ENCODE measurements at places on chromosomes 1 and 21. TPM values are rescaled to one million over a fixed set of nuclear protein-coding genes. Genes with fewer than 3 reads are reported as not detected.

Gene KRTAP19-1
- not detected for total RNA-seq

GRCh38 chr1:4061521-4062031 lies 161.5 kb upstream of the C1orf174 start:
- no peak for DNase-seq

Gene SFN
- 192 TPM for total RNA-seq

DNA sequence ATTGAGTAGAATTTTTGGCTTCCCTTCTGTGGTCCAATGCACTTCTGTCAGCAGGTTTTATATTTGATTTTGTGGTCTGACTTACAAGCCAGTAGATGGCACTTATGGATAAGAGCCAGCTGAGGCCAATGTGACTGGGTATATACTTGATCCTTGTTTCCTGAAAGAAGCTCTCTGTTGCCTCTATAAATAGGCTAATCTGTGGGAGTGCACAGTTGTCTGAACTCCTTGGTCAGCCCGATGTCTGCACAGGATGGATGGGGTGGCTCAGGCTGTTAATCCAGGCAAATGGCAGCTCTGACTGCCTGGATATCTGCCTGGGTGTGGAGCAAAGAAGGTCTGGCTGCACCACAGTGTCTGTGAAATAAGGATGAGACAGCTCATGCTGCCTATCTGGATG lies 1183.7 kb upstream of the PRMT6 start:
- DNase-seq = no peak

- peak; percentile 14 for DNase-seq
Observed at GRCh38 chr1:200302192-200302920, 107.5 kb downstream of the ZNF281 start.

DNA sequence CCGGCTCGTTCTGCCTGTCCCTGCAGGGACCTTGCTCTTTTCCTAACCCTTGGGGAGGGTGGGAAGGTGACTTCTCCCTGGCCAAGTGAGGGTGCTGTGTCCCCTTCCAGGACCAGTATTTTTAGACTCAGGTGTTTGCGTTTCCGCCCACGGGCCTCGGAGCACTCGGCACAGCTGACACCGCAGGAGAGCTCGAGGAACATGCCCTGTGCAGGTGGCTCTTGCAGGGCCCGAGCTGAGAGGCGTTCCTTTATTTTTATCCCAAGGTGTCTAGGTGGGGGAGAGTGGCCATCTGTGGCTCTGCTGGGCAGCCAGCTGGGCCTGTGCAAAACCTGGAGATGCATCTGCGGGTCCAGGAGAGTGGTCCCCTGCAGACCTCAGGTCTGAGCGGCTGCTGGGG lies 16.0 kb downstream of the PLCH2 start:
- no peak for DNase-seq

Gene GUCA2B
- total RNA-seq = 0.26 TPM

DNA sequence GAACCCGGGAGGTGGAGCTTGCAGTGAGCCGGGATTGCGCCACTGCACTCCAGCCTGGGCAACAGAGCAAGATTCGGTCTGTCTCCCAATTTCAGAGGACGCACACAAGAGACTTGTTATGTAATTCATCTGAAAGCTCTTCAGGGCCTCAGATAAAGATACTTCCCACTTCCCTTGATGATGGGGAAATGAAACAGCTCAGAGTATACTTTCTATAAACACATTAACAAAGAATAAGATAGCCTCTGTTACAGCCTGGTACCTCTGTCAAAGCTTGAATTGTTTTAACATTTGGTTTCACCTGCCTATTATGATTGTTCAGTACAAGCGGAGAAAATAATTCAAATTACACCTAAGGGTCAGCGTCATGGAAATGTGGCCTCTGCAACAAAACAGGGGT lies 622.9 kb upstream of the ADGRL4 start:
- DNase-seq = no peak

Gene CRB1
- total RNA-seq = not detected

- no peak for DNase-seq
Observed at GRCh38 chr1:96090134-96090533, 631.5 kb upstream of the PTBP2 start.

Gene NT5C1A
- total RNA-seq = not detected

Gene TDRD5
- not detected for total RNA-seq

GRCh38 chr1:145784409-145784808 lies 39.5 kb downstream of the RNF115 start:
- DNase-seq = no peak

- DNase-seq = no peak
Observed at GRCh38 chr1:236835491-236835890, 40.4 kb downstream of the MTR start.

- DNase-seq = no peak
Observed at GRCh38 chr1:159012495-159012894, 2.8 kb downstream of the IFI16 start.

DNA sequence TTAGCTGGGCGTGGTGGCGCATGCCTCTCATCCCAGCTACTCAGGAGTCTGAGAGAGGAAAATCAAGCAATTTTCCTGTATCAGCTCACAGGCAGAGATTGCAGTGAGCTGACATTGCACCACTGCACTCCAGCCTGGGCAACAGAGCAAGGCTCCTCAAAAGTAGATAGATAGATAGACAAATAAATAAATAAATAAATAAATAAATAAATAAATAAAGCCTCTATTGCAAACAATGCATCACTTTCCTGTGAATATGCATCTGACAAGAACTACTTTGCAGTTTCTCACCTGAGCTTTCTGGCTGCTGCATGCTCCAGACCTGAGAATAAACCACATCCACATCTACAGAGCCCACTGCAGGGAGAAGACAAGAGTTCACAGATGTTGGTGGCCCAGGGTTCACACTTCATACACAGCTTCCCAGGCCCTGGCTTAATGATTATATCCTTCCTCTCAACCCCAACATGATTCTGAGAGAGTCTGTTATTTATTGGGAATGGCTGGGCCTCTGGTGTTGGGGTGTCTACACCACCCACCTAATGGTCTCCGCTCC lies 28.6 kb downstream of the FCRL2 start:
- DNase-seq = no peak

DNA sequence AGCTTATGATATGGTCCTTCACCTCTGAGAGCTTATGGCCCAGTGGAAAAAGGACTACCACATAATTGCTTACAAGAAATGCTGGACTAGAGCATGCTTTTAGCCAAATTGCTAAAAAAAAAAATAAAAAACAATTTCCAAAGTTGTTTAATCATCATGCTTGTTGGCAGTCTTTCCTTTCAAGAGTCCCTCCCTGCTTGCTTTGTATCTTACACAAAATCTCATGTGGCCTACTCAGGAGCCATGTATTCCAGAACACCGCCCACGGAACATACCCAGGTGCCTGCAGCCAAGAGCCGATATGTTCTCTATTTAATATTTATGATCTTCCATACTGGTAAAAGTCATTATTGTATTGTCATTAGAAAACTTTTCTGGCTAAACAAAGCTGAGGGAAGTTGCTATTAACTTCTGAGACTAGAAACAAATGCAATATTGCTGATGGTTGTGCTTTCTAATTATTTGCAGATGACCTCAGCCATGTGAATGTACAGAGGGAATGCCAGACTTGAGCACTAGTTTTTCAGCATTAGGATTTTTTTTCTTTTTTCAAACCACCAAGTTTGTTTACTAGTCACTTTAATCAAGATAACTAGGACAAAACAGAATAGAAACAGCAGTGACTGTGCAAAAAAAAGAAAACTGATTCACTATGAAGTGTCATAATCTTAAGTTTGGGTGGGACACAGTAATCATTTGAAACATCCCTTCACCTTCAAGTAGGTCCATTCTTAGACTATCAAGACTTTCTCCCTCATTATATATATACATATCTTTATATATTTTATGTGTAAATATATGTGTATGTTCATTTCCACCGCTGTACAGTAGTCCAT lies 129.3 kb upstream of the GORAB start:
- DNase-seq = no peak

DNA sequence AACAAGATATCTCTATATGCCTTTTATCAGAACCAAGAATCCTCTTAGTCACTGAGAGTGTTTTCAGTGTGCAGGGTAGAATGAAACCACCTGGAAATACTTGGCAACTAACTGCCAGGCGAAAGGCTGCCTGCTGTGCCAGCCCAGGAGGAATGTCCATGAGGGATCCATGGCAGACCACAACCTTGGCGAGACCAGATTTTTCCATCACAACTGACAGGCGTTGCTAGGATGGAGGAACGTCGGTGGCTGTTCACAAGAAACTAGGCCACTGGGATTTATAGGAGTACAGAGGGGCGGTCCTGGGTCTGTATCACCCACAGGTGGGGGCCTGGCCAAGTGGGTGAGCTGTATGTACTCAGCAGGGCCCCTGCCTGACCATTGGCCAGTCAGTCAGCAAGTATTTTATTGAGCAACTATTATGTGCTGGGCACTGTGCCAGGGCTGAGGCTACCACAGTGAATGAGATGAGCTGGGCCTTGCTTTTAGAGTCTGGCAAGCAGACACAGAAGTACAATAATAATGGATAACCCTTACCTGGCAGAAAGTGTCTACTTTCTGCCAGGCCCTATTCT lies 199.4 kb downstream of the FOXD2 start:
- no peak for DNase-seq

GRCh38 chr21:45393833-45394638 lies 10.9 kb upstream of the COL18A1 start:
- DNase-seq = no peak

GRCh38 chr1:184504040-184504954 lies 117.5 kb downstream of the C1orf21 start:
- no peak for DNase-seq

Gene FAM163A
- total RNA-seq = not detected

DNA sequence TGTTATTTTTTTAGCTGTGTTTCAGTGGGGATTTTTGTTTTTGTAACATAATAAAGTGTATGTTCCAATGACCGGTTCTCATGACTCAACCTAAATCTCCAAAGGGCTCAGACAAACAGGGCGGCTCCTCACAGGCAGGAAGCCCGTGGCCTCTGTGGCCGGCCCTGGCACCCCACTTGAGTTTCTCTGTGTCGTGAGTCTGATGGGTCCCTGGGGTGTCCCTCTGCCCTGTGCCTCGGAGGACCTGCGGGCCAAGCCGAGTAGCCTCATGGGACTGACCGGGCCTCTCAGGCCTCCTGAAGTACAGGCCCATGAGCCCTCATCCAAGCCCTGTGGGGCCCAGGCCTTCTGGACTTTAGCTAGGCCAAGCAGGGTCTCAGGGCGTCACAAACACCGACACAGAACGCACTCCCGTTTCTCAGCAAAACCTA lies 16.1 kb upstream of the CCDC27 start:
- DNase-seq = no peak

GRCh38 chr1:182847105-182847504 lies 8.0 kb downstream of the DHX9 start:
- DNase-seq = no peak

- no peak for DNase-seq
Observed at GRCh38 chr1:41435570-41436178, 48.8 kb downstream of the EDN2 start.

- DNase-seq = peak; percentile 74
Observed at GRCh38 chr1:238252033-238252802, 361.5 kb upstream of the ZP4 start.

DNA sequence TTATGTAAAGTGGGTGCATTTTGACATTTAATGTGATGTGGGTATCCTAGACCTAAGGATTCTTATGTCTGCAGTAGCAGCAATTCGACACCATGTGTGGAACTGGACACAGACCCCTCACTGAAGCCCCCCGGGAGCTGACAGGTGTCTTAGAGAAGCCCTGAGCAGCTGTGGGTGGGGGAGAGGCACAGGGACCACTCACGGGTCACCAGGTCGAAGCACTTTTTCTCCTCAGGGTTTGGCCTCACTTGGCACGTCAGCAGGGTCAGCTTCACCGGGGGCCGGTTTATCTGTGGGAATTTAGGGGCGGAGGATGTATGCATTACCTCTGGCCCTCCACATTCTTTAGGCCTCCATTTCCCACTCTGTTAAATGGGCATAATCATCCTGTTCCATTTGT lies 14.0 kb upstream of the TCEA3 start:
- no peak for DNase-seq

GRCh38 chr1:244678697-244679096 lies 25.8 kb downstream of the DESI2 start:
- no peak for DNase-seq

GRCh38 chr1:232184561-232185530 lies 445.1 kb downstream of the SIPA1L2 start:
- no peak for DNase-seq

Gene TAS1R1
- total RNA-seq = not detected

Measured in HT-29 (cell line).